ENCODE measurements at places on chromosomes 11 and 22. TPM values are rescaled to one million over a fixed set of nuclear protein-coding genes. Genes with fewer than 3 reads are reported as not detected.

TMEM86A gene
- 0.83 TPM for total RNA-seq

CHRNA10 gene
- 0.83 TPM for total RNA-seq

RAG1 gene
- total RNA-seq: 0.18 TPM

TPST2 gene
- total RNA-seq: 13.8 TPM

ATG13 gene
- total RNA-seq: 75.1 TPM

MYO18B gene
- total RNA-seq: under 0.01 TPM

MUC5AC gene
- not detected for total RNA-seq

LDHAL6A gene
- not detected for total RNA-seq

ZNF214 gene
- 6.7 TPM for total RNA-seq

SGSM1 gene
- total RNA-seq: 0.09 TPM

SCGB1C1 gene
- not detected for total RNA-seq

Measured in smooth muscle cell of bladder (primary cell).